Stimulated activated CD8-positive, alpha-beta memory T cell treated with anti-CD3 and anti-CD28 coated beads, Interleukin-4, amount 100 ng/mL, for 4 hours (primary cell): ENCODE measurements at places on chromosomes 6 and 20.

DNA sequence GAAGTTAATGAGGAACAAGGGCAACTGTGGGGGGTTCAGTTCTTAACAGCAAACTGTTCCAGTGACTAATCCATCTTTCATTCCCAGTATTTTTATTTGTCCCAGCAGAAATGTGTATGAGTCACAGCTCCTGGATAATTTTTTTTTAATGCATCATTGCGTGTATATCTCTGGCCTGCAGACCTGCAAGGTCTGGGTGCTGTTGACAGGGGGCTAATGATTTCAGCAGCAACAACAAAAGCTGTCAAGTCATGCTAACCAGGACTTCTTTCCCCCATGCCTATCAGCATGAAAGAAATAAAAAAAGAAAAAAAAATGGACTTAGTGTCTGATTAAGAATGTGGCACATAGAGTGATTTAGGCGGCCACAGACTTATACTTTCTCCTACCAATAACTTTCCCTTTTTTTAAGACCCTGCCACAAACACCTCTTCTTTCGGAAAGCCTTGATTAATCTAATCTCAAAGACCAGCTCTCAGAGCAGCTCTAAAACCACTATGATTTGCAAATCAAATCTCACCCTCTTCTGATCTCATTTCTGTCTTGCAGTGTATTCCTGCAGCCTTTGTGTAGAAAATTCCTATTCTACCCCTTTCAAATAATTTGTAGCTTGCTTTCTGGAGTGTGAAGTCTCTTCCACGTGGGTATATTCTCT, 14.2 kb upstream of the PREX1 start:
- DNase-seq, result no peak

- no peak for DNase-seq
Observed at GRCh38 chr6:111603685-111604084, 2.0 kb downstream of the TRAF3IP2 start.

DNA sequence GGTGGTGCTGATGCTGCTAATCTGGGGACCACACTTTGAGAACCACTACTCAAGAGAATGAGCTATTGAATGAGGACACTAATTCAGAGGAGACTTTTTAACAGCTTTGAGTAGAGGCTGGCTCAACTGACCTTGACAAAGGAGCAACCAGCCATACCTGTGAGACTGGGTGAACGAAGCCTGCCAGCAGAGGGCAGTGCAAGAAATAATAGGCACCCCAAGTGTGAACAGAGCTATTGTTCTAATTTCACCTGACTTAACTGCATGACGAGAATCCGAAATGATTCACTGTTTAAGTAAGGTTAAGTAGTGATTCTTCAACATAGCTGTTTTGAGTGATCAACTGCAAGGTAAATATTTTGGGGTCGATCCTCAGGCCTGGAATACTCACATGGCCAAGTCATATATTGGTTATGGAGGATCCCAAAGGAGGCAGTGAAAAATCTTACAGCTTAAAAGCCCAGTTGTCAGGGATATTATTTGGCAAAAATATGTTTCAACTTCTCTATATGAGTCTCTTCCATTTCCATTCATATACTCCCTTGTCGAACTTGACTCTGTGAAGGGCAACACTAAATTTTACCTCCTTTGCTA, 550.5 kb upstream of the MARCKS start:
- DNase-seq, result peak; percentile 0

GRCh38 chr6:141169419-141169818, 963.3 kb upstream of the GJE1 start:
- no peak for DNase-seq

DNA sequence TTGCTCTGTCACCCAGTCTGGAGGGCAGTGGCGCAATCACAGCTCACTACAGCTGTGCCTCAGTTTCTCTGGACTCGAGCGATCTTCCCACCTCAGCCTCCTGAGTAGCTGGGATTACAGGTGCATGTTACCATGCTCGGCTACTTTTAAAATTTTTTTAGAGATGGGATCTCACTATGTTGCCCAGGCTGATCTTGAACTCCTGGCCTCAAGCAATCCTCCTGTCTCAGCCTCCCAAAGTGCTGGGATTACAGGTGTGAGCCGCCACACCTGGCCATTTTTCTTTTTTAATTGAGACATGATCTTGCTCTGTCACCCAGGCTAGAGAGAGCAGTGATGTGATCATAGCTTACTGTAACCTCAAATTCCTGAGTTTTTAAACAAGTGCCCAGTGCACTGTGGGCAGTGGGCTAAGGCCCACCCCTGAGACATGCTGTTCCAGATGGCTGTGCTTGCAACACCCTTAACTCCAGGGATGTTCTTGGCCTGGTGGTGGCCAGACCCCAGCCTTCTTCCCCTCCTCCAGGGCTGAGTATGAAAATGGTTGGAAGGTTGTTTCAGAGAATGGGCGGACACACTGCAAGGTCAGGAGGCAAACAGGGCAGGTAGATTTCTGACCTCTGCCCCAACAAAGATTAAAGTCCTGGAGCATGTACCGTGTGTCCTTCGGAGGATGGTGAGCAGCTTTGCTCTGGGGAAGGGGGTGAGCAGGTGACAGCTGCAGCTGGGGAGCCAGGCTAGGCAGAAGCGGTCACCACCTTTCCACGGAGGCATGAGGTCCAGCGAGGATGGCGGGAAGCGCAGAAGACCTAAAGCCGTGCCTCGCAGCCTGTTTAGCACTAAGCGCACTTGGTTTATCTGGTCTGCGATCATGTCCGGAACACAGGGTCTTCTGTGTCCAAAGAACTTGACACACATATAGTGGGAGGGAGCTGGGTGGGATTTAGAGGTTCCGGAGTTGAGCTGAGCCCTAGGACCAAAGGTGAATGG, 1.4 kb upstream of the FAM83C start:
- no peak for DNase-seq

GRCh38 chr6:74892091-74892490, 313.8 kb downstream of the COL12A1 start:
- DNase-seq, result no peak

- DNase-seq, result no peak
Observed at GRCh38 chr20:43194137-43194536, 4.4 kb upstream of the PTPRT start.

- DNase-seq, result no peak
Observed at GRCh38 chr20:63228806-63229205, 6.9 kb upstream of the BIRC7 start.

- no peak for DNase-seq
Observed at GRCh38 chr6:46299253-46299652, 128.5 kb upstream of the ENPP5 start.

- DNase-seq, result no peak
Observed at GRCh38 chr6:128417698-128418097, 102.7 kb downstream of the PTPRK start.

DNA sequence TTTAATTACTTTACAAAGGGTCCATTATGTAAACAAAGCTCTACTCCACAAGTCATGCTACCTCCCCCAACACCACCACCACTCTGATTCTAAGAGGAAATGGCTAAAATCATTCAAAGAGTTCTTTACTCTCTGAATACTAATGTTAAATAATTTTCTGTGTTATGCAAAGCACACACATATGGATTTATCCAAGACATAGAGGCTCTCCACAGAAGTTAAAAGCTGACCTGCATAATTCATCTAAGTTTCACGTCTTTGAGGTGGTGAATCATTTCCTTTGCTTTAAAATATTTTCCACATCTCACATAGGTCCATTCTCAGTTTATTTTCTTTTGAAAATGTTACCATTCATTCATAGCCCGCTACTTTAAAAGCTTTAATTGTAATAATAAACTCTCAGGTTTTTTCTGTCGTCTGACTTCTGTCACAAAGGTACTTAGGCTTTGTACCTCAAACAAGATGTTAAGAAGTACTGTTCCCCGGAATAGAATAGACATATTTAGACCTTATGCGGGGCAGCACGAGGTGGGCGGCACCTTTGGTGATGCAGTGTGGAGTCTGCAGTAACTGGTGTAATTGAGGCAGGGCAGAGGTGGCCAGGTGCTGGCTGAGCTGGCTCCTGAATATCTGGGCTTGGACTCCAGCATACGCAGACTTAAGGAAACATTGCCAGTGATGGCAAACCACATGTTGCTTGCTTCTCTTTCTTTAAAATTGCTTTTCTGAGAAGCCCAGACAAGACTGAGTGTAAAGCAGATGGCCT, 55.8 kb downstream of the KIF6 start:
- DNase-seq, result no peak
